ENCODE measurements at places on chromosomes 12 and 14. TPM values are rescaled to one million over a fixed set of nuclear protein-coding genes. Genes with fewer than 3 reads are reported as not detected.

The CKAP4 gene
- total RNA-seq = 5.0 TPM

The PMCH gene
- total RNA-seq = 210 TPM

The LHX5 gene
- total RNA-seq = not detected

The FBXW8 gene
- 3.3 TPM for total RNA-seq

The MUCL1 gene
- not detected for total RNA-seq

The NUAK1 gene
- total RNA-seq = 0.02 TPM

The VPS37B gene
- total RNA-seq = 11.5 TPM

The ALDH2 gene
- total RNA-seq = 0.34 TPM

The SSPN gene
- total RNA-seq = not detected

The RAD51AP1 gene
- 31.0 TPM for total RNA-seq

The ZC2HC1C gene
- total RNA-seq = 1.5 TPM

The CRIP1 gene
- total RNA-seq = 185 TPM

The DAO gene
- not detected for total RNA-seq

The ITGB7 gene
- 200 TPM for total RNA-seq

The FGD4 gene
- 1.7 TPM for total RNA-seq

The DPY19L2 gene
- total RNA-seq = 0.91 TPM

The ADAMTS20 gene
- total RNA-seq = not detected

The LUM gene
- total RNA-seq = not detected

The LMBR1L gene
- 47.1 TPM for total RNA-seq

The C1QL4 gene
- total RNA-seq = not detected

The COX6A1 gene
- total RNA-seq = 333 TPM

The OLR1 gene
- not detected for total RNA-seq

The SMIM41 gene
- 0.16 TPM for total RNA-seq

The GALC gene
- 11.1 TPM for total RNA-seq

The ART4 gene
- total RNA-seq = not detected

The VRTN gene
- not detected for total RNA-seq

The PRIMA1 gene
- not detected for total RNA-seq

The ABCB9 gene
- 5.4 TPM for total RNA-seq

The GNS gene
- total RNA-seq = 33.9 TPM

The CAPS2 gene
- total RNA-seq = 1.2 TPM

The PTMS gene
- 235 TPM for total RNA-seq

The TAS2R46 gene
- 1.3 TPM for total RNA-seq

The WIF1 gene
- total RNA-seq = not detected

The ARID4A gene
- total RNA-seq = 26.0 TPM
